ENCODE measurements at places on chromosomes 5 and 9.
A peak's percentile ranks its signal among the peaks of the same experiment; 100 is the strongest.

GRCh38 chr5:127673117-127673800, 24.4 kb downstream of the CTXN3 start:
- no peak for DNase-seq

DNA sequence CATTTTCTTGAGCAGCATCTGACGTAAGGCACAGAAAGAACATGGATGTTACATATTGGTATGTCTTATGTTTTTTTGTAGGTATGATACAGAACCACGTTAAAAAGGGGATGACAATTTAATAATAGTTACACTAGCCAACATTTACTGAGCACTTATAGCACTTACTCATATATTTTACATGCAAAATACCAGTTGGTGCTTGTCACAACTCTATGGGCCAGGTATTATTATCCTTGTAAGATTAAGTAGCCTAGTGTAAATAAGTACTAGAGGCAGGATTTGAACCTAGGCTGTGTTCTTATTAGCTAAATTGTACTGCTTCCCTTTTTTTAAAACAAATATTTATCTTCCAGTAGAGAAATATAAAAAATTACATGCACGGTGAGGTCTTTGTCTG, 83.5 kb downstream of the RANBP17 start:
- no peak for DNase-seq

DNA sequence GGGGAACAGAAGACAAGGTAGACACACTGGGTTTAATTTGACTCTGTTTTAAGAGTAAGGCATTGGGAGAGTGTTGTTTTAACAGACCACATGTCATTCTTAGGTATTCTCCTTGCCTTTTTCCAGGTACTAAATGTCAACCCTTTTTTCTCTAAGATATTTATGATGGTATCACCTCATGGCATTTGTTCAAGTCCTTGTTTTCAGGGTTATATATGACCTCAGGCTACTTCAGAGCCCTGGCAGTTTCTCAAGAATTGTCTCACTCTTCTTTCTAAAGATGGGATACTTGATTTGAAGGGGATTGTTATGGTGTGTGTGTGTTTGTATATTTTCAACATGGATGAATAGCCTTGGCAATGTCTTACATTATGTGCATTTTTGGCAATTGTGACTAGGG, 131.1 kb upstream of the ACTBL2 start:
- DNase-seq: no peak

DNA sequence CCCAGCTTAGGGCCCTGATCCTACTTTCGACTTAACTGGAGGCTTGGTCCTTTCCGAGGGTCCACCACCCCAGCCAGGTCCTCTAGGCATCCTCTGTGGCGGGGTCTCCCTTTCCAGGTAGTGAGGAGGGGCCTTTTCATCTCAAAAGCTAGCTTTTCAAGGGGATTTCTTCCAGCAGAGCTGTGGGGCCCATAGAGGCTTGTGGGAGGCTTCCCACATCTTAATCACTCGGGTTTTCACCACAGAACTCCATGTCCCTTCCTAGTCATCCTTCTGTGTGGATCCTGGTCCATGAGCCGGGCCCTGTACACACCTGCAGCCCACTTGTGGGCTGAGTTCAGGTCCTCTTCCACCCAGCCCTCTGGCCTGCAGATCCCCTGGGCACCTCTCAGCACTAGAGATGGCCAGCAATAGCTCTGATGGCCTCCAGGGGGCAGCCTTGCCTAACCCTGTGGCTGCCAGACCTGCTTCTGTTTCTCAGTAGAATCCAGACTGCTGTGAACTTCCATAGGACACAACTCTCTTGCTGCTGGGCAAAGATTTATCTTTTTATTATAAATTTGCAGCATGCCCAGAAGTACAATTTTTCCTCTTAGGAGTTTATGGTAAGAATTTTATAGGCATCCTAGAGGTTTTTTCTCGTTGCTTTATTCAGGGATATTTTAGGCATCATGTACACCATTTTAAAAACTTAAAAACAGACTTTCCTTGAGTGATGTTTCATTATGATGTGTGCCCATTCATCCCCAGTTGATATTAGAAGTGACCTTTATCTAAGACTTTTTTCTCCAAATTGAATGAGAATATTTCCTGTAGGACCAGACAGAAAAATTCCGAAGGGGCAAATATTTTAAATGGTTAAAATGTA, 208.9 kb downstream of the TRIO start:
- peak; percentile 47 for DNase-seq

GRCh38 chr9:1434052-1434767, 384.1 kb downstream of the DMRT2 start:
- DNase-seq: no peak

- no peak for DNase-seq
Observed at GRCh38 chr5:68757626-68758212, 336.1 kb upstream of the SLC30A5 start.

- no peak for DNase-seq
Observed at GRCh38 chr9:37410969-37411785, 11.3 kb upstream of the GRHPR start.

- no peak for DNase-seq
Observed at GRCh38 chr9:113641100-113641885, 177.8 kb downstream of the RGS3 start.
